ENCODE measurements at places on chromosomes 7 and 10.

DNA sequence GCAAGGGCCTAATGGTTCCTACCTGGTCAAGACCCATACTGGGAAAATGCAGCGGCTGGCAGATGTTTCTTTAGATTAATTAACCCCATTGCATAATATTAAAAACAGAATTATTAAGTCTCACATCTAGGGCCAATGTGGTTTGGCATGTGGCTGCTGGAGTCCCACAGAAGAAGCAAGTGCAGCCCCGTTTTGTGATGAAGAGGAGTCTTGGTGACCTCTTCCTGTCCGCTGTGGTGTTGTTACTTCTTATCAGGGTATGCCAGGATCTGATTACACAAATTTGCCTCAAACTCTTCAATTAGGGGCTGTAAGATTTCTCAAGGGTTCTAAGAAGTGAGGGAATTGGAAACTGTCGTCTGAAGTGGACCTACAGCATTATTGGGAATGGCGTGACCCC is 240.3 kb downstream of the SEC23IP start:
- DNase-seq, result no peak

DNA sequence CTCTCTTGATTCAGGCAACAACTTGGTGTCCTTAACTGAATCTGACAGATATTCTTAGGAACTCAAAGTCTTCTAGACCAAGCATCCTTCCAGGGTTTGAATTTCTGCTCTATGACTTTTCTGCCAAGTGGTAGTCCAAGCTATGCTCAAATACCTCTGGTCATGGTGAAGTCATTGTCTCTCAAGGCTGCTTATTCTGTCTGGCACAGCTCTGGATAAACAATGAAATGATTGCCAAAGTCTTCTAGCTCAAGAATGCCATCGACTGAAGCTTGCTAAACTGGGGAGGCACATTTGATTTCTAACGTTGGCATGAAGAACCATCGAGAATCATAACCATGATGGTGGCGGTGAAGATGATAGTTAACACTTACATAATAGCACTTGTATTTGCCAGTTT is 116.2 kb upstream of the MKX start:
- no peak for DNase-seq

- DNase-seq, result no peak
Measured at GRCh38 chr10:3330663-3331062, 158.1 kb upstream of the PITRM1 start.

- DNase-seq, result no peak
Measured at GRCh38 chr7:128458956-128459355, 3.3 kb downstream of the HILPDA start.

GRCh38 chr7:6147627-6148026 is 116.5 kb downstream of the ANKRD61 start:
- DNase-seq, result no peak

- no peak for DNase-seq
Measured at GRCh38 chr10:80486785-80487420, 32.8 kb downstream of the TSPAN14 start.

GRCh38 chr7:134916171-134916883 is 70.0 kb upstream of the AGBL3 start:
- DNase-seq, result no peak

- DNase-seq, result no peak
Measured at GRCh38 chr10:28331841-28332240, 29.0 kb upstream of the MPP7 start.

- no peak for DNase-seq
Measured at GRCh38 chr10:107930037-107930436, 765.5 kb upstream of the SORCS1 start.

GRCh38 chr10:14773551-14774213 is 1.0 kb downstream of the FAM107B start:
- DNase-seq, result no peak

- DNase-seq, result no peak
Measured at GRCh38 chr10:110597476-110597875, 30.0 kb downstream of the SMC3 start.

DNA sequence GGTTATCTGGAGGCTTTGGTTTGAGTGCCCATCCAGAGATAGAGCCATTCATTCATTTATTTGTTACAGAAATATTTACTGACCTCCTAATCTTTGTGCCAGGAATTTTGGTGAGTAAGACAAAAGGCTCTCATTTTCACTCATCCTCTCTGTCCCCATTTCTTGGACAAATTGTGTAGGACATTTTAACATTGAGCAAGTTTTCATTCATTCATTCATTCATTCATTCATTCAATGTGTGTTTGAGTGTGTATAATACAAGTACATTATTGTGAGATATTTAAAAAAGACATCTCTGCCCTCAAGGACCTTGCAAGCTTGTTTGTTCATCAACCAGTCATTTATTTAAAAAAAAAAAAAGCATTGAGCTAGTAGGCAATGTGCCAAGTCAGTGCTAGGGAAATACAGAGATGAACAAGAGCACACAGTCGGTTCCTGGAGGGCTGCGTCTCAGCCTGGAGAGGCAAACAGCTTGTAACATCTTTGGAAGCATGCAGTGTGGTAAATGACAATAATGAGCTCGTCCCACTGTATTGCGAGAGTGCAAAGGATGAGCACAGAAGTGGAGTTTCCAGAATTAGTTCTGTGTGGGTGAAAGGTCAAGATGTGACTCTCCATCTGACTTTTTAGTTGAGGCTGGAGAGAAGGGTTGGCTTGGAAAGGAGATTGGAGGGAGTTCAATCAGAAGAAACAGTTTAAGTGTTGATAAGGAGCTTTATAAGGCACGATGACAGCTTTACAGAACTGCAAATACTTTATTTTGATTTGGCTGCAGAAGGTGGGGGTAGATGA is 50.5 kb upstream of the HBP1 start:
- peak; percentile 4 for DNase-seq

Measured in NCI-H1092 (cell line).